ENCODE measurements at places on chromosomes 7 and 10. TPM values are rescaled to one million over a fixed set of nuclear protein-coding genes. Genes with fewer than 3 reads are reported as not detected.

The PON3 gene
- total RNA-seq: not detected

The MICALL2 gene
- 102 TPM for total RNA-seq

The NPSR1 gene
- not detected for total RNA-seq

DNA sequence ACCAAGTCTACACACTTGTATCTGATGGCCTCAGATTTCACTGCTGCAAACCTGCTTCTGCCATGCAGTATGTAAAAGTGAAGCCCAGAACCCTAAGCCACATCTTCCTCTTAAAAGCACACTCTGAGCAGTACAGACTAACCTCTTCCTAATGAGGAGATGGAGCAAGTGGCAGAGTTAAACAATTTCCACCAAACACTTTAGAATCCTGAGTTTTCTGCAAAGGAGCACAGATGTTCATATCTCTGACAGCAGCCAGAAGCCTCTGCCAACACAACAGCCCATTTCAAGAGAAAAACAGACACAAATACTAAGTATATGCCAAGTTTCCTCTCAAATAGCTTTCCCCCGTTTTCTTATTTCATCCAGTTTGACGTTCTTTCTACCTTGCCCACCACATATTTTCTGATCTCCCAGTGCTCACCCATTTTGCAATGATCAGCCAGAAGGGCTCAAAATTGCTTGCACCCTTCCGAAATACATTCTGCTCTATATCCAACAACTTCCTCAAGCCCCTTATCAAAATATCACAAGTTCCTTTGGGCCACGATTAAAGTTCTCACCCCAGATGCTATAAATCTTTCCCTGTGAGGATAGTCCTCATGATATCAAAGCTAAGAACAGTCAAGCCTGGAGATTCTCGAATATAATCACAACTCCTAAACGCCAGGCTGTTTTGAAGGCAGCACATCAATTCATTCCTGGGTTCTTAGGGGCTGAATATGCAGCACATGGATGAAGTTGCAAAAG lies 27.5 kb downstream of the ELMO1 start:
- no peak for DNase-seq

The GPC2 gene
- total RNA-seq: 5.1 TPM

DNA sequence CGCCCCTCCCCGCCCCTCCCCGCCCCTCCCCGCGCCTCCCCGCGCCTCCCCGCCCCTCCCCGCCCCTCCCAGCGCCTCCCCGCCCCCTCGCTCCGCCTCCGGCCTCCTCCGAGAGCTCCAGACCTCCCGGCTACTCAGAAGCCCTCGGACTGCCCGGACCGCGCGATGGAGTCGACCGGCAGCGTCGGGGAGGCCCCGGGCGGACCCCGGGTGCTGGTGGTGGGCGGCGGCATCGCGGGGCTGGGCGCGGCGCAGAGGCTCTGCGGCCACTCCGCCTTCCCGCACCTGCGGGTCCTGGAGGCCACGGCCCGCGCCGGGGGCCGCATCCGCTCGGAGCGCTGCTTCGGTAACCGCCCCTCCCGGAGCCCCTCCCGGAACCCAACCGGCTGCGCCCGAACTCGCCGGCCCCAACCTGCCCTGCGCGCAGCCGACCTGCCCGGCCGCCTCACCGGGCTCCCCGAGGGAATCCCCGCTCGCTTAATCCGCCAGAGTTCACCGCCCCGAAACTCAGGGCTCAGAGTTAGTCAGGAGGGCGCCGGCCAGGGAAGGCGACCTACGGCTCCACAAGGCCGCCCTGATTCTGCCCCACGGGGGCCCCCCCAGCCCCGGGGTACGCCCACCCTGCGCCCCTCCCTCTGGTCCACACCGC lies at the start of gene PAOX:
PAOX (plus strand) TSS at position 111 of the 649 bp plus-strand sequence; CDS start at position 166, 55 bp downstream.
- DNase-seq: peak; percentile 79

The SPDYE2B gene
- total RNA-seq: not detected

The NUTM2A gene
- total RNA-seq: 1.6 TPM

- no peak for DNase-seq
These were observed 342.9 kb downstream of the AUTS2 start for GRCh38 chr7:69941077-69941651.

DNA sequence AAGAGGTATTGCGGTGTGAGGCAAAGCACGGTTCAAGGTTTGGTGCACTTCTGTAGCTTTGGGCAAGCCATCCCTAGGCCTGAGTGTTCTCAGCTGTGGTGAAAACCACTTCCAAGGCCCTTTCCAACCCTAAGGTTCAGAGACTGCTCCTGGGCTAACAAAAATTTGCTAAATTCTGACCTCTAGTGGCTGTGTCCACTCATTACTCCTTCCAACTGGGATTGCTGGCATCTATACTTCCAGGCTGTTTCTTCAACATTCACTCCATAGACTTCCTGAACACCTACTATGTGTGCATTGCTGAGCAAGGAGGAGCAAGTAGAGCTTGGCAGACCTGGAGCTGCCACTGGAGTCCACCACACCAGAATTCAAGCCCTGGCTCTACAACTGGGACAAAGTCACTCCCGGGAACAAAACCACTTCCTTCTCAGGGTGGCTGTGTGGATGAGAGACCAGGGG lies 29.3 kb upstream of the SH3PXD2A start:
- peak; percentile 54 for DNase-seq

The C10orf67 gene
- total RNA-seq: not detected

DNA sequence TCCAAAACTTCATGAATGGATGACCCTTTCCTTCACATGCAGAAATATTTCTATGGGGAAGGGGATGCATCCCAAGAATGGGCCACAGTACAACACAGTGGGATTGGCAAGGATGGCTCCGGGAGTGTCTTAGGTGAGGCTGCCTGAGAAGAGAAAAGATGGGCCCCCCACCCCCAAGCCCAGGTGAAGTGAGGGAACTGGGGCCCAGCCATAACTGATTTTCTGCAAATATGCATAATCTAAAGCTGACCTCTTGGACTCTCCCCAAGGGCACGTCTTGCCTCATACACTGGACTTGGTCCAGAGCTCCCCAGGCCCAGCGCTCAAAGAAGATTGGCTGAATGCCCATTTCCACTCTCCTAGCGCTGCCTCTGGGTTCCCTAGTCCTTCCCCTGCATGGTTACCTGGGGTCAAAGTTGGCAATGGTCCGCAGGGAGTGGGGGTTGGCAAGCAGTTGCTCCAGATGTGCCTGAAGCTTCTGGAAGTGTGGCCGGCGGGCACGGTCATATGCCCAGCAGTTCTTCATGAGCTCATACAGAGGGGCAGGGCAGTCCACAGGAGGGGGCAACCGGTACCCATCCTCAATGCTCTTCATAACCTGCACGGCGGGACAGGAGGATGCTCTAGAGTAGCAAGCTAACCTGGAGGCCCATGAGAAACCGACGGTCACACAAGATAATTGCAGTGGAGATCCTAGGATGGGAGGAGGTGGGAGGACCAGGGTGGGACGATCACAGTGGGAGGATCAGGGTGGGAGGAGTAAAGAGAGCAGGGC lies 12.3 kb downstream of the ZYX start:
- DNase-seq: peak; percentile 36

The BEND7 gene
- 8.2 TPM for total RNA-seq

The CPEB3 gene
- 1.2 TPM for total RNA-seq

DNA sequence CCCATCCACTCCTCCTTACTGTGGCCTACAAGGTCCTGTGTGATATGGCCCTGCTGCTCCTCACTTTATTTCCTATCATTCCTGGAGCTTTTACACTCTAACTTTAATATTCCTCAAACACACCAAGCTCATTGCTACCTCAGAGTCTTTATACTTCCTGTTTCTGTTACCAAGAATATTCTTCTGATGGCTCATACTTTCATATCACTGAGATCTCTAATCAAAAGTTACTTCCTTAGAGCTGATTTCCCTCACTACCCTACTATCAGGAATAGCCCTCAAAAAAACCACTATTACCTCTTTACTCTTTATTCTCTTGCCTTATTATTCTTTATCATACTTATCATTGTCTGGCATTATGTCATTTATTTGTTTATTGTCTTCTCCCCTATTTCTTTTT lies 5.8 kb upstream of the PPP3CB start:
- no peak for DNase-seq

DNA sequence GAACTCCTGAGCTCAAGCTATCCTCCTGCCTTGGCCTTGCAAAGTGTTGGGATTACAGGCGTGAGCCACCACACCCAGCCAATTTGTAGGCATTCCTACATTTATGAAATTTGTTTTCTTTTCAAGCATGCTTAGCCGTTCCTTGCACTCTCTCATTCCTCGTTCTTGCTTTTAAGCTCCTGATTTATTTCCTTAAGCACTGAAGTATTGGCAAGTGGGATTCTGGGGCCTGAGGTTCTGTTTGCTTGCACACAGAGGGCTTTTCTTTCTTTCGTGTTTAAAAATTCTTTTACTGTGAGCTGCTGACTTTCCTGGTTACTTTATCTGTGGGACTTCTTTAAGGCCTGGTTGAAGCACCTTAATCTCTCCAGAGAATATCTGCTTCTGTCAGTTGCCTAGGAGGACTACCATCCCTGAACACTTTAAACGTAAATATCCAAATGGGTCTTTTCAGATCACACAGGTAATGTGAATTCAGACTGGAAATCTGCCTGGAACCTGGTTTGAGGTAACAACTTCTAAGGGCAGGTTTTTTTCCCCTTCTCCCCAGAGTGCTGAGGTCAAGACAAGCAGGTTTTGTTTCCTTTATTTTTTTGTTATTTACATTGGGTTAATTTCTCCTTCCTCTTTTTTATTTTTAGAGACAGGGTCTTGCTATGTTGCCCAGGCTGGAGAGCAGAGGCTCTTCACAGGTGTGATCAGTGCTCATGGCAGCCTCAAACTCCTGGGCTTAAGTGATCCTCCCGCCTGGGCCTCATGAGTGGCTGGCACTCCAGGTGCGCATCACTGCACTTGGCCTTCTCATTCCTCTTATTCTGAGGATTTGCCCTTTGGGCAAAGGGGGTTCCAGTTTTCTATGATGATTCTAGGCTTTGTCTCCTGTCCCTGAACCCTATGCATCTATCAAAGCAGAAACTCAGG lies 102.9 kb downstream of the PFKFB3 start:
- no peak for DNase-seq

DNA sequence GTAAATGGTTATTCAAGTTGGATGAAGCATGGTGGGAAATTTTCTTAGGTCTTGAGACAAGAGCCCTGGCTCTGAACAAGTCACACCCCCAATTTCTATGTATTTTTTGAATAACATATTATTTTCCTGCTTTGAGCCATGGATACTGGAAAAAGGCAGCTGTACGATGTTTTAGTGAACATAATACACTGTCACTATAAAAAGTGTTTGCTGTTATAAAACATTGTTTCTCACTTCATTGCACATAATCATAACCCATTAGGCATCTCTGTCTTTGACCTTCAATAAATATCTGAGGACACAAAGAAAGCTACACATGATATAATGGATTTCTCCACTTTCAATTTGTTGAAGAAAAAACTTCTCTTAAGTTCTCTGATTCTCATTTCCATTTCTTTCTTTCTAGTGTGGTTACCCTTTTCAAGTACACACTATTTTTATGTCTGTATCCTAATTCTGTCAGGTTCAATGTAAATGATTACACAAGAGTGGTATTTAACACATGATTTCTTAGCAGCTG lies 283.9 kb upstream of the SP8 start:
- no peak for DNase-seq

DNA sequence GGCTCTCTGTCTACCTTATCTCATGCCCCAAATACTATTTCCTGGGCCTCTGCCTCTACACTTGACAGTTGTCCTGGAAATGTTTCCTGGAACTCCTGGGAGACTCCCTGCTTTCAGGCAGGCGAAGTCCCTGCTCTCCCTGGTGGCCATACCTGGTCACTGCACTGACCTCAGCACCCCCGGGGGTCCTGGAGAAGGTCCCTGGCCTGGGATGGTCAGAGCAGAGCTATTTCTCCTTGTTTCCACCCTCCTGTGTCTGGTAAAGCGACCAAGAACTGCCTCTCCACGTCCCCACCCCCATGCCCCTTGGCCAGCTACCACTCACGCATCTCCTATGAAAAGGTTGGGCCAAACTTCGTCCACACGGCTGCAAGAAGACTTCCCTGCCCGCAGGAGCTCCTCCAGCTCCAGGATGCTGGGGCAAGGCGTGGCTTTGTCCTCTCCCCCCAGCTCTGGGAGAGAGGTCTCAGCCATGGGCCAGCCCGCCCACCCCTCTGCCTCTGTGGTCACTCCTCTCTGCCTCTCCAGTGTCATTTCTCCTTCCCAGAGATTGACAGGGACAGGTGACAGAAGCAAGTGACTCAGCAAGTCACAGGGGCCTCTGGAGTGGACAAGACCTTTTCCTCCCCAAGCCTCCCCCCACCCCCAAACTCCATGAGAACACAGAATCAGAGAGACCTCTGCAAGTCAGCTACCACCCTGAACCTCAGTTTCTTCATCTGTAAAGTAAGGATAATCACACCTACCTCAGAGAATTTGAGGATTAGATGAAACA lies 2.6 kb upstream of the SAMD8 start:
- peak; percentile 85 for DNase-seq

- no peak for DNase-seq
These were observed 29.7 kb downstream of the RASGEF1A start for GRCh38 chr10:43237128-43237527.

DNA sequence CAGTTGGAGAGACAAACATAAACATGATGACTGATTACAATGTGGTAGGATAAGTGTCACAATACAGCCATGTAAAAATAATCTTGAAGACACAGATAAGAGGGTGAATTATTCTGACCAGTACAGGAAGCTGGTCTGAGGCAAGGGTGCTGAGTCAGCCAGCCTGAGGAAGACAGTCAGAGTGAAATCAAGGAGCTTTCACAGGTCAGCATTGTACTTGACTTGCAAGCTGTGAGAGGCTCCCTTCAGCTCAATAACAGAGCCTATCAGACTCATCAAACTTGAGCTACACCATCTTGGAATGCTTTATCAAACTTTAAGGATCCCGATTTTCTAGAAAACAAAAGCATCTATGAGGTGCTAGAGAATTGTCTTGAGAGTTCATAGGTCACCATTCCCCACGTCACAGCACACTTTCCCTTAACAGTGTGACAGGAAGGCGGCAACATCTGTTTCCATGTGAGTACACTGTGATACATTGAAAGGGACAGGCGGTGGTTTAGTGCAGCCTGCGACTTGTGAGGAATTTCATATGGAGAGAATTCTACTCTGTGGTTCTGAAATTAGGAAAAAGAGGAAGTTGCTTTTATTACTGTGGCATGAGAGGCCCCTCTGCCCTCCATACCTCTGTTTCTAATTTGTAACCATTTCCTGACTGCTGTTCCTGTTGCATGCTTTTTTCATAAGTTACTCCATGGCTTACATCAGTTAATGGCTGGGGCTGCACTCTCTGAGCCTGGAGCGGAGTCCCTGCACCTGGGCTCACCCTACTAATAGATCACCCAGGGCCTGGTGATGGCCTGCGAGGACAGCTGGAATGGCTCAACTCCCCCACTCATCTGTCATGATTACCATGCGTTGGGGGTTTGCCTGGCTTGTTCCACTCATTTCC lies 417.1 kb downstream of the SUGCT start:
- no peak for DNase-seq

DNA sequence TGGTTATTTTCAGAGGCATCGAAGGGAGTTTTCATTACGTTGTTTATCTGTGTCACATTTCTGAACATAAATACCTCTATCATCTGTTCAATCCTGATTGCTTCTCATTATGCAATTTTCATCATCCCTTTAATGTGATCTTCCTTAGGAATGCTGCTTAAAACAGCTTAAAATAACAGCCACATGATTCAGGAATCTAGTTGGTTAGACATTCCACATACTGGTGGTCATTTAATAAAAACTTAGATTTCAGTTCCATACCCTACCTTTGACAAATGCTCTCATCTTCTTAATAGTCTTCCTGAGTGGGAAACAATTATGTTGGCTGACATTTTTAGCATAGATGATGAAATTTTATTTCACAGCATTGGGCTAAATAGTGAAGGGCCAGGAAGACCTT lies 191.3 kb upstream of the CDCA7L start:
- no peak for DNase-seq

Measured in K562 (cell line).